ENCODE measurements at places on chromosomes 1 and 21.

- no peak for DNase-seq
Measured at GRCh38 chr1:154807048-154807591, 63.0 kb downstream of the KCNN3 start.

GRCh38 chr1:180156201-180156600 lies 1.5 kb downstream of the QSOX1 start:
- no peak for DNase-seq

DNA sequence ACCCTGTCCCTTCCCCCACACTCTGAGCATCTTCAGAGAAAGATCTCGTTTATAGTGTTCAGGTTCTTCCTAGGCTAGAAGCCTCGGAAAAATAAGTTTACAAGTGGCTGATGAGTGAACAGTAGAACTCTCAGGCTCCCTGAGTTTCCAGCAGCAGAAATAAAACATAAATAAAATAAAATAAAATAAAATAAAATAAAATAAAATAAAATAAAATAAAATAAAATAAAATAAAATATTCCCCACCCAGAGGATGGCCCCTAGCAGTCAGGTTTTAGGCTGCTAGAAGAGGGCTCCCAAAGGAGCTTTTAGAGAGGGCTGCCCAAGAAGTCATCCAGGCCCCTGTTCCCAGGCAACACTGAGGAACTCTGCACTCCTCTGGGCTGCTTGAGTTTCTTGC lies 55.1 kb downstream of the KCNC4 start:
- DNase-seq, result no peak

DNA sequence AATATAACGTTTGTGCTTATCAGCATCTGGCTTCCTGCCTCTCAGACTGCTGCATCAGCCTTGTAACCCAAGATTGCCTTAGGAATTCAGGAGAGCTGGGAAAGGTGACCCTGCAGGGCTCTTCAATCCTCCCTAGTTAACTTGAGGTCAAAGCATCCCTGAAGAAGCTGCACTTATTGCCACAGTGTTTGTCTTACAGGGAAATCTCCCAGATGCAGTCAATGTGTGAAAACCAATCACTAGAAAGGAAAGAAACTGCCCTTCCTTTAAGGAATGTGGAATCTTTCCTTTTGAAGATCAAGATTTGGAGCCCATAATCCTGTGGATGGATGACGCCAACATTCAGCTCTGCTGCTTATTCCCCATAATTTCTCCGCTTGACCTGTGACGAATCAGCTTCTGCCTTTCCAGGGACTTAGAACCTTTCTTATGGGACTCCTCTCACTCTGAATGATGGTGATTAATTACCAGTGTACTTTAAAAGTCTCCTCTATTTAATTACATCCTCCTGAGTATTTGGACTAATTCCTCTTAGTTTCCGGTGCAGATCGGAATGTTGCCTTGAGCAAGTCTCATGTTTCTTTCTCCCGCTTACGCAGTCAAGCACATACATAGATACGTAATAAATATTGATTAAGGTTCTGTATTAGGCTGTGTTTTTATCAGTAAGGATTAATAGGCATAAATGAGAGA lies 14.4 kb downstream of the ADAMTS5 start:
- no peak for DNase-seq

- DNase-seq, result no peak
Measured at GRCh38 chr1:93738075-93738622, 56.5 kb upstream of the BCAR3 start.

GRCh38 chr1:64946916-64947315 lies 19.4 kb downstream of the JAK1 start:
- no peak for DNase-seq

GRCh38 chr1:180563026-180563827 lies 4.5 kb downstream of the OVAAL start:
- DNase-seq, result no peak

GRCh38 chr21:28393279-28393678 lies 599.4 kb downstream of the LTN1 start:
- no peak for DNase-seq

DNA sequence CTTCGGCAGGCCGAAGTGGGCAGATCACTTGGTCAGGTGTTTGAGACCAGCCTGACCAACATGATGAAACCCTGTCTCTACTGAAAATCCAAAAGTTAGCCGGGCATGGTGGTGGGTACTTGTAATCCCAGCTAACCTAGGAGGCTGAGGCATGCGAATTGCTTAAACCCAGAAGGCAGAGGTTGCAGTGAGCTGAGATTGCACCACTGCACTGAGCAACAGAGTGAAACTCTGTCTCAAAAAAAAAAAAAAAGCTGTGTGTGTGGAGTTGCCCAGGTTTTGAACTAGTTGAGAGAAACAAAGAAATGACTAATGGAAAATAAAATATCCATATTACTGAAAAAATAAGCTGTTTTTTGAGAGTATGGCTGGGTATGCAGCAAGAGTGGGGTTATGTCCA lies 100.2 kb downstream of the GTF2B start:
- DNase-seq, result no peak

DNA sequence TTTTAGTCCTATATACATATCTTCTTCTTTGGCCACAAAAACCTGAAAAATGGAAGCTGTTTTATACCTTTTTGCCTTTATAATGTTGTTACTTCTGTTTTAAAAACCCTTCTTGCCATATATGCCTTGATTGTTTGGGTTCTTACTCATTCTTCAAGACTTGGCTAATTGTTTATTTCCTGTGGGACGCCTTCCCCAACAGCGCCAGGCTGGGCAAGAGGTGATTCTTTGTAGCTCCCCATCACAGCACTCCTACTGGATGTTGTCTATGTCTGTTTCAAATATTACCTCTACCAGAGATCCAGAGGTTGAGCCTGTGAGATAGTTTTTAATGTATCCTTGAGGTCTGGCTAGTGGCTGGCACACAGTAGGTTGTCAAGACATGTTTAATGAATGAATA lies 73.2 kb upstream of the CYP2J2 start:
- DNase-seq, result no peak

DNA sequence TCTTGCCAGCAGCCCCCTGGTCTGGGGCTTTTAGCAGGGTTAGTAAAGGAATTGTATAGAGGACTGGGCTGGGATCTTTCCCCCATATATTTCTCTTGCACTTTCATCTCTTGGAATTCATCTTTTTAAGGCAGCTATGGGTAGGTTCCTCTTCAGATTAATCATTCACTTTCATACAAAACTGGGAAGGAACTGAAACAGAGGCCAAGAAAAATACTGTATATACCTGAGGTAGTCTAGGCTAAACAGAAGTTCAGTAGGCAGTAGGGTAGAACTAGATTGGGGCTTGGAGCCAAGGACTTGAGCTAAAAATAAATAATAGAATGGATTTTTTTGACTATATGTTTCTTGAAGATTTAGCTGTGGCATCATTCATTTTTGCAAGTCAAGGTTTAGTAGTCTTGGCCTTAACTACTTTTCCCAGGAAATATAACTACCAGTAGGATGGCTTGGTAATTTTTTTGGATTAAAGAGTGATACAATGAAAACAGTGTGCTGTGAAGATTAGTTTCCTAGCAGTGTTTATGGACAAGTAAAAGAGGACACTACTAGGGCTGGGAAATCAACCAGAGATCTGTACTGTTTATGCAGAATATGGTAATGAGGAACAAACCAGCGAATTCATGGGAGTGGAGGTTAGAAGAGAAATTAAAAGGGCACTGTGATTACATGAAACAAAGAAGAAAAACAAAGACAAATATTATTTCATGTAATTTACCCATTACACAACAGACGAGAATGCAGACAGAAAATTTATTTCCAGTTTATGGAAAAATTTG lies 50.9 kb upstream of the PTGS2 start:
- DNase-seq, result no peak

GRCh38 chr1:167555971-167556714 lies 2.6 kb upstream of the CREG1 start:
- DNase-seq, result peak; percentile 53

DNA sequence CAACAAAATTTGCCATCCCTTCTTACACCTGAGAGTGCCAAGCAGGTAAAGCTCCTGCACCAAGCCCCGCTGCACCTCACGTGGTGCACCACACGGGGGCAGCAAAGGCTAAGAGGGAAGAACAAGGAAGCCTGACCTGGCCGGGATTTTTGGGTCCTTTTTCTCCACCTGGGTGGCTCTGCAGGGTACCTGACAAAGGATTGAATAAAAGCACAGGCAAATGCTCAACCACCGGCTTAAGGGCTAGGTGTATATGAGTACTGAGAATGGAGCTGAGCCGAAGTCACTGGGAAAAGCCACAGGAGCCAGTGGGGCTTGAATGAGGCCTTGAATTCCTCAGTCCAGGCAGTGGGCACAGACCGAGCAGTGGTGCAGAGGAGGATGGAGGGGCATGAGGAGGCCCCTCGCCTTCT lies 36.4 kb downstream of the ZNF697 start:
- DNase-seq, result peak; percentile 43

GRCh38 chr1:21857142-21857839 lies 45.2 kb downstream of the LDLRAD2 start:
- no peak for DNase-seq

GRCh38 chr1:205961405-205961804 lies 18.1 kb upstream of the SLC26A9 start:
- DNase-seq, result no peak

DNA sequence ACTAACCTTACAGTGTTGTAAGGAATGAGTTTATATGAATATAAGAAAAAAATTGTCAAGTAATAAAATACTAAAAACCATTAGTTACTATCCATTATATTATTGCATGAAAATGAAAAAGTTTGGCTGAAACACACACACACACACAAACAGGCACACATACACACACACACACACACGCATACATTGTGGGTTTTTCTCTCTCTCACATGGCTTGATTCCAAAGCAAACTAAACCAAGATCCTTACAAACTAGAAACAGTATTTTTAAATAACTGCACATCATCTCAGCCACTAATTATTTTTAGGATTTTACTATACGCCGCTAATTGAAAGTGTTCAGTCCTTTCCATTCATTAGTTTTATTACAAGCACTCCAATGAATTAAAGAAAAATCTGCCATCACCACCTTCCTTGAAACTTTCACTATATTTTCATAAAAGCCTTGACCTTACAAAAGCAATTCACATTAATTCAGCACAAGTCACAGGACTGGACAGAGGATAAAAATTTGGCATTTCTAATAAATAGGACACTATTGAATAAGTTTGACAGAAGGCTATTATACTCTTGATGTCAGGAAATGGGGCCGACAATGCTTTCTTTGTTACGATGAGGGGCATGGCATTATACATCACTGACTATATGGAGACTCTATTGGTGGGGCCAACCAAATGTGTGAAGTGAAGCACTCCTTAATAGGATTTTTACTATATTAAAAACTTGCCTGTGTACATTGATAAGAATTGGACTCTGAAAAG lies 187.0 kb upstream of the ESRRG start:
- no peak for DNase-seq

- DNase-seq, result no peak
Measured at GRCh38 chr1:75202751-75203150, 68.6 kb downstream of the LHX8 start.

DNA sequence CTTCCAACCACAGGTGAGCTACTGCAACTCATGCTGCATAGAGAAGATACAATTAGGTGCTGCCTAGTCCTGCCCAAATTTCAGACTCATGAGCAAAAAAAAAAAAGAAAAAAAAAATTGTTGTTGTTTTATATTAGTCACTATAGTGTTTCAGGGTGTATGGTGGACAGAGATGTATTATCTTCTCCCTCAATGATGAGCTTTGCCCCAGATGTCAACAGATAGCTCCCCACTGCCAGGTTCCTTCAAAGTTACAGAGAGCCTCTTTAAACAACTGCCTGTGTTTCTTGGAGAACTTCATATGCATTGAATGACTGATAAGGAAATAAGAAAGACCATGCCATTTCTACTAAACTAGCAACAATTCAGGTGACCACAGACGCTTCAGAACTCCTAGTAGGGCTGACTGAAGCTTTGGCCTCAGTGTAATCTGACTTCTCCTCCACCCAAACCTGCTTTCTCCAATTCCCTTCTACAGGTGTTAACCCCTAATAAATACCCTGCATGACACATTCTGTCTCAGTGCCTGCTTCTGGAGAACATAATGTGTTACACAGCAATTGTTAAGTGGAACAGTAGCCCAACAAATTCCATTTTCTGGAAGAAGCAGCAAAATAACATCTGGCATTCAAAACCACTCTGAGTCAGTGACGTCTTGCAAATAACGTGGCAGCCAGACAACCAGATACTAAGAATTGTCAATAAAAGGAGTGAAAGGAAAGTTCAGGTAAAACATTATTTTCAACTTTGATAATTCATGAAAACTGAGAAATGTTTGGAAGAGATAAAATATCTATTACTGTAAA lies 147.7 kb downstream of the CDC42BPA start:
- no peak for DNase-seq

DNA sequence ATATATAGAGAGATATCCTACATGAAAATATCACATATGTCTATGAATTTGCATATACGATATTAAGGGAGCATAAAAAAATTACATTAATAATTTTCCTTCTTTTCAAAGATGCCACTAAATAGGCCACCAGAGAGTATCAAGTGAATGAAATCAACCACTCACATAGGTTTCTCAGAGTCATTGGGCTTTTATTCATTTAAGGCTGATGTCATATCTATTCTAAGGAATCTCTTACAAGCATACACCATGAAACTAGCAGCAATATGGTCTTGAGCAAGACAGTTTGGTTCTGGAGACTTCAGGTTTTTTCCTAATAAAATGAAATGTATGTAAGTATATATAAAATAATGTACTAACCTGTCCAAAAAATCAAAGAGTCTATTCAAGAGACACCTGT lies 420.4 kb downstream of the PLA2G4A start:
- no peak for DNase-seq

DNA sequence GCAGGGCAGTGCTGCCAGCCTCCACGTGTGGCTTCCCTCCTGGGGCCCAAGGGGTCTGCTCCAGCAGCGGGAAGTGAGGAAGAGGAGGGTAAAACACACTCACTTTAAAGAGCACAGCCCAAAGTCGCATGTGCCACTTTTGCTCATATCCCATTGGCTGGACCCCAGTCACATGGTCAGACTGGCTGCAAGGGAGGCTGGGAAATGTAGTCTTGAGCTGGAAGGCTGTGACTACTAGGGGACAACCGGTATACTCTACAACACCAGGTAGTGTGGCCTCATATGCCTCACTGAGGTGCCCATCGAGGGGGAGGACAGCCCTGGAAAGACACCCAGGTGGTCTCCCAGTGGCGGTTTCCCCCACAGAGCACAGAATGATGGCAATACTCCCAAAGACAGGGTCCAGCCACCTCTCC lies 45.2 kb downstream of the CAMK2N1 start:
- DNase-seq, result peak; percentile 11

All from stimulated activated CD4-positive, alpha-beta T cell treated with anti-CD3 and anti-CD28 coated beads, Interleukin-1b, Interleukin-23, amount 100 ng/mL, for 1 hour (primary cell).